ENCODE measurements at places on chromosomes 13 and 19.

- H3K4me3 ChIP-seq, result no peak overlapping the region
- no peaks in the 10 kb centered on the region for H3K4me1 ChIP-seq
- H3K36me3 ChIP-seq, result peaks cover 3% of the 10 kb centered on the region
- DNase-seq, result no peak
- H3K27me3 ChIP-seq, result no peaks in the 10 kb centered on the region
- H3K27ac ChIP-seq, result no peak overlapping the region
Measured at GRCh38 chr19:12580180-12580694, 29.0 kb upstream of the ZNF564 start.

DNA sequence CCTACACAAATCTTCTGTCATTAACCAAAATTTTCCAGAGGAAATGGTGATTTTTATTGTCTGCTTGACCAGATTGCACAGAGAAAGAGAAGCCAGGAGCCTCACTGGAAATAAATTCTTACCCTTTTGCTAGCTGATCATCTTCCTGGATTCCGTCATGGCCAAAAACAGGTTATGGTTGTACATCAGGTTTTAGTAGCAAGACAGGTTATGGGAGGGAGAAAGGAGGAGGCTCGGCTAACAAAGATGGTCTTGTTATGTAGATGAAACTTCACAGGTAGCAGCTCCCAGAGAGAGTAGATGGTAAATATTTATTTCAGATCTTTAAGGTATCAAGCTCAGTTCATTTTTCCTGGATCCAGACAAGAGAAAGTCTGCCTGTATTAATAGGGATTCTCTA lies 19.7 kb upstream of the CEACAM3 start:
- DNase-seq, result no peak
- peaks cover 5% of the 10 kb centered on the region for H3K27me3 ChIP-seq
- no peak overlapping the region for H3K4me3 ChIP-seq
- no peak overlapping the region for H3K27ac ChIP-seq
- H3K36me3 ChIP-seq, result no peaks in the 10 kb centered on the region
- no peaks in the 10 kb centered on the region for H3K4me1 ChIP-seq

DNA sequence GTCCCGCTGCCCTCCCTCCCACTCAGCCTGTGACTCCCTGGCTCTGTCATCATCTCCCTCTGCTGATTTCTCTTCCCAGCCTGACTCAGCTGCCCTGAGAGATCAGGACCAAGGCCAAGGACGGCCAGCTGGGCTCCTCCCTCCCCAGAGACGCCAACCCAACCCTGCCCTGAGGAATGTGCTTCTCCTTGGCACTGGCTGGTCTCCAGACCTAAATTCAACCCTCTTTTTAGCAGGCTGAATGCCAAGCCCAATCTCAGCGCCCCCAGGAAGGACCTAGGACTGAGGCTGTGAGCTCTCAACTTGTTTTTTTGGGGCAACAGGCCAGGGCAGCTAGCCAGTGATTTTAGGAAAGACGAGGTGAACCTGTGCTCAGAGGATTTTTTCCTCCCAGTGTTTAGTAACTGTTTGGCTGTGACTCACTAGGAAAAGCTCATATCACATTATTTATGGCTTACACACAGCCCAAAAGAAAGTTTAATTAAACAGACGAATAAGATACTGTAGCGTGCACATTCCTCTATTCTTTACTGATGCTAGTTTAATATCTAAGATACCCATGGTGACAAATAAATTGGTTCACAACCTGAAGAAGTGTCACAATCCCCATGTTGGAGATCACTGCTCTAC lies 7.4 kb upstream of the IGFL1 start:
- H3K27me3 ChIP-seq, result no peaks in the 10 kb centered on the region
- no peaks in the 10 kb centered on the region for H3K36me3 ChIP-seq
- no peak overlapping the region for H3K27ac ChIP-seq
- no peak for DNase-seq

DNA sequence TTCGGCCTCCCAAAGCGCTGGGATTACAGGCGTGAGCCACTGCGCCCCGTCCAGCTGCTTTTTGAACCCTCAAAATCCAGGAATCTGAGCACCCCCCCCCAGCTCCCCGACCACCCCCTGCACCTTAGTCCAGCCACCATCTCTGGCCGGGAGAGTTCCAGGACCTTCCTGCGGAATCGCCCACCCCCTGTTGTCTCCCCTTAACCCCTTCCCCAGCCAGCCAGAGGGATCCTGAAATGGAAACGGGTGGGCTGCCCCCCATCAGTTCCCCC lies 772 bp upstream of the MBD3 start:
- no peak overlapping the region for H3K4me3 ChIP-seq
- H3K4me1 ChIP-seq, result peaks cover 33% of the 10 kb centered on the region
- no peaks in the 10 kb centered on the region for H3K27me3 ChIP-seq
- H3K36me3 ChIP-seq, result peaks cover 7% of the 10 kb centered on the region
- no peak for DNase-seq

DNA sequence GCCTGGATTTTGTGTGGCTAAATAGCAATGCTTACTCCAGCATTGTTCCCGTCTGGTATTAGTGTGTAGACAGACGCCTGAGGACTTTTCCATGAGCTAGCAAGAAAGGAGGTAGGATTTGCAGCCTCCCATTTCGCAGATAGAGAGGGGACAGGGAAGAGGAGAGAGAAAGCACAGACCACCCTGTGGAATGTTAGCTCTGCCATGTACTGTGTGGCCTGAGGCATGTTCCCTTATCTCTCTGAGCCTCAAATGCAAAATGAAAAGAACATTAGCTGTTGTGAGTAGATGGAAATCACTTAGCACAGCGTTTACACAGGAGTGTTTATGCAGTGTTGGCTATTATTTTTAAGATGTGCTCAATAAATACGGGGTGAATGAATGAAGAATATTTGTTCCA lies 45.5 kb downstream of the OLFM4 start:
- no peaks in the 10 kb centered on the region for H3K27me3 ChIP-seq
- no peaks in the 10 kb centered on the region for H3K4me1 ChIP-seq
- no peak overlapping the region for H3K27ac ChIP-seq
- DNase-seq, result no peak

- H3K4me1 ChIP-seq, result peaks cover 31% of the 10 kb centered on the region
- H3K4me3 ChIP-seq, result no peak overlapping the region
- H3K36me3 ChIP-seq, result no peaks in the 10 kb centered on the region
- no peak overlapping the region for H3K27ac ChIP-seq
- DNase-seq, result no peak
Measured at GRCh38 chr13:78598116-78598781, 5.1 kb downstream of the POU4F1 start.

- no peak overlapping the region for H3K4me3 ChIP-seq
- H3K4me1 ChIP-seq, result no peaks in the 10 kb centered on the region
- no peak overlapping the region for H3K27ac ChIP-seq
Measured at GRCh38 chr13:49810567-49811526, 18.4 kb upstream of the KPNA3 start.

DNA sequence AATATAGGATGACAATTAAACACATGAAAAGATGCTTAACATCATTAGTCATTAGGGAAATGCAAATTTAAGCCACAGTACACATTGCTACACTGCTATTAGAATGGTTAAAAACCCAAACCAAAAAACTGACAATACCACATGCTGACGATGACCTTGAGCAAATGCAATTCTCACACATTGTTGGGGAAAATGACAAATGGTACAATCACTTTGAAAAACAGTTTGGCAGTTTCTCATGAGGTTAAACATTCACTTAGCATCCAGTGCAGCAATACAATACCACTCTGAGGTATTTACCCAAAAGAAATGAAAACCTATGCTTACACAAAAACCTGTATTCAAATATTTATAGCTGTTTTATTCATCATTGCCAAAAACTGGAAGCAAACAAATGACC lies 11.3 kb downstream of the FLT3 start:
- no peak overlapping the region for H3K27ac ChIP-seq

- H3K4me3 ChIP-seq, result no peak overlapping the region
- no peaks in the 10 kb centered on the region for H3K36me3 ChIP-seq
- no peaks in the 10 kb centered on the region for H3K27me3 ChIP-seq
- H3K27ac ChIP-seq, result no peak overlapping the region
- no peak for DNase-seq
Measured at GRCh38 chr19:17879466-17879865, 7.7 kb downstream of the SLC5A5 start.

DNA sequence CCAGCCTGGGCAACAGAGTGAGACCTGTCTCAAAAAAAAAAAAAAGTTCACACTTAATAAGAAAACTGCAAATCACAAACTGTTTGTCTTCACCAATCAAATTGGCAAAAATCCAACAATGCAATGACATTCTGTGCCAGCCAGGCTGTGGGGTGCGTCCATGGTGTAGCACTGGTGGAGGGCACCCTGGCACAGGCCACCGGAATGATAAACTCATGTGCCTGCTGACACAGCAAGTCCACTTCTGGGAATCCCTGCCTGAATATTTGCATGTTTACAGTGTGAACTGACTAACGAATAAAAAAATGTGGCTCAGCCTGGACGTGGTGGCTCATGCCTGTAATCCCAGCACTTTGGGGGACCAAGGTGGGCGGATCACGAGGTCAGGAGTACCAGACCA lies 1.6 kb upstream of the LRRC25 start:
- no peaks in the 10 kb centered on the region for H3K27me3 ChIP-seq
- H3K36me3 ChIP-seq, result no peaks in the 10 kb centered on the region
- H3K4me1 ChIP-seq, result peaks cover 12% of the 10 kb centered on the region
- no peak for DNase-seq

DNA sequence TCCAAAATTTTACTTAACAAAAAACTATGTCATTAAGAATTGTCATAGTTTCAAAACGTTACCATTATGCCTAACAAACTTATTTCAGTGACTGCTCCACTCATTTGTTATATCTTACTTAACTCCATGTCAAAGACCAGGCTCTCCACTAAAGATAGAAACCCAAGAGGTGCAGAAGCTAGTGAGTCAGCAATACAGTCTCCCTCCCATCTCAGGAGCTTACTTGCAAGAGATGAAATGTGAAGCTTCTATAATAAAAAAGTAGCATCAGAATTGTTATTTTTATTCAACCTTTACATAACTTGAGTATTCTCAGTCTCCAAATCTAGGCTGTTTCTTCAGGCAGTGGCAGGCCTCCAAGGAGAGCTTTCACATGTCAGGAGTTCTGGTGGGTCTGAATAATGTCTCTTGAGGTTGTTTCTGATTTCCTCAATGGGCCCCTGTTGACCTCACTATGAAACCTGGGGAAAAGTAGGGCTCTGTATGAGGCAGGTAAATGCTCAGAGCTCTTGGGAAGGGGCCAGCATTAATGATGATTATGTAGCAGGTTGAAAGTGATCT lies 242.0 kb downstream of the NDFIP2 start:
- H3K4me1 ChIP-seq, result no peaks in the 10 kb centered on the region
- H3K4me3 ChIP-seq, result no peak overlapping the region
- H3K27me3 ChIP-seq, result no peaks in the 10 kb centered on the region
- H3K27ac ChIP-seq, result no peak overlapping the region
- no peak for DNase-seq
- H3K36me3 ChIP-seq, result no peaks in the 10 kb centered on the region

DNA sequence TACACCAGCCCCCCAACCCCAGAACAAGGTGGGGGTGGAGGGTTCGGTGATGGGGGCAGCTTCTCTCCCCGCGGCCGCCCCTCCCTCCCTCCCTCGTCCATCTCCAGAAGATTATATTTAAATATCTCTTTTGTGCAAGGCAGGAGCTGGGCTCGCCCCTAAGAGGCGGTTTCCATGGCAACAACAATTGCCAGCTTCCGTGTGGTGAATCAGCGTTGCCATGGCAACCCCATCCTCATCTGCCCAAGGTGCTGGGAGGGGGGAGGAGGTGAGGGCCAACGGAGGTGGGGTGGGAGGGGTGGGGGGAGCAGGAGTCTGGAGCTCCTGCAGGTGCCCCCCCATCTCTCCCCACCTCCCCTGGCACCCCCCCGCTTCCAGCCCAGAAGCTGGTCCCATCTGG lies 46.4 kb downstream of the CELF5 start:
- H3K36me3 ChIP-seq, result no peaks in the 10 kb centered on the region
- no peak overlapping the region for H3K27ac ChIP-seq
- no peak overlapping the region for H3K4me3 ChIP-seq

DNA sequence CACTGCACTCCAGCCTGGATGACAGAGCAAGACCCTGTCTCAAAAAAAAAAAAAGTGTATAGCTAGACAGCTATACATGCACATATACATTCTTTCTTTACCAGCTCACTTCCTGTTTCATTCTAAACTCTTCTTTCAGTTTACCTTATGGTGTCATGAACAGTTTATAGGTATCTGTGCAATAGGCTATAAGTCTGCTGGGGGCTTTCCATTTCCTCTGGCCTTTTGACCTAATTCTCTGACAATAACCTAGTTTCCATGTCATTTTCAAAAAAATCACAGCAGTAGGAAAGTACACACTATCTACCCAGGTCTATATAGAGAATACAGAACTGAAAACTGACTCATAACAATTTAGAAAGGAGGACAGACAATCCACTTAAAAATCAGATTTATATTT lies 24.4 kb upstream of the URAD start:
- no peak overlapping the region for H3K27ac ChIP-seq
- H3K27me3 ChIP-seq, result no peaks in the 10 kb centered on the region
- no peak overlapping the region for H3K4me3 ChIP-seq
- DNase-seq, result no peak
- H3K36me3 ChIP-seq, result no peaks in the 10 kb centered on the region
- no peaks in the 10 kb centered on the region for H3K4me1 ChIP-seq

- no peaks in the 10 kb centered on the region for H3K36me3 ChIP-seq
- H3K27ac ChIP-seq, result no peak overlapping the region
- no peak for DNase-seq
- H3K4me1 ChIP-seq, result no peaks in the 10 kb centered on the region
- H3K27me3 ChIP-seq, result no peaks in the 10 kb centered on the region
- H3K4me3 ChIP-seq, result no peak overlapping the region
Measured at GRCh38 chr13:45899406-45899805, 47.9 kb upstream of the SIAH3 start.

DNA sequence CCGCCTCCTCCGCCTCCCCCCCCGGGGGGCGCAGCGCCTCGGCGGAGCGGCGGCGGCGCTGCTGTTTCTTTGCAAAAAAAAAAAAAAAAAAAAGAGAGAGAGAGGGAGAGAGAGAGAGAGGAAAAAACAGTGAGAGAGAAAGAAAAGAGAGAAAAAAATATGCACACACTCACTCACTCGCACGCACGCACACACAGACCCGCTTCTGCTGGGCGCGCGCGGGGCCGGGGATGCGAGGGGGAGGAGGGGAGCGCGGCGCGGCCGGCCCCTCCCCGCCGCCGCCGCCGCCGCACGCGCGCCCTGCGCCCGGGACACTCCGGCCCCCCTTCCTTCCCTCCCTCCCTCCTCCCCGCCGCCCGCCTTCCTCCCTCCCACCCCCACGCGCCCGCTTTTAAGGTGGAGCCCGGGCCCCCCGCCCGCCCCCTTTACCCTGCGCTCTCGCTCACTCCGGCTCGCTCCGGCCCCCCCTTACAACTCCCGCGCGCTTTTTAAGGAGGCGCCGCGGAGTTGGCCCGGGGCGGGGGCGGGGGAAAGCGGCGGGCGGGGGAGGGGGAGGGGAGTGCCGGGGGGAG lies at the start of gene SAMD1:
Gene SAMD1 (minus strand): TSS at position 243 of the 572 bp plus-strand sequence.
- peak within 1 kb of the TSS; percentile 93 for H3K4me3 ChIP-seq
- H3K36me3 ChIP-seq, result no peaks in the 10 kb centered on the region
- peak within 1 kb of the TSS; percentile 95 for H3K27ac ChIP-seq
- peak; percentile 82 for DNase-seq
- no peaks in the 10 kb centered on the region for H3K27me3 ChIP-seq
- peaks cover 8% of the 10 kb centered on the region for H3K4me1 ChIP-seq

All from liver (tissue), 10 donors.